Activated gamma-delta T cell treated with anti-CD3 and anti-CD28 coated beads, Interleukin-2, amount 50 U/mL, for 16 hours (primary cell): ENCODE measurements at places on chromosomes 12 and 14.

GRCh38 chr14:28482251-28483040 lies 284.1 kb upstream of the FOXG1 start:
- no peak for DNase-seq

DNA sequence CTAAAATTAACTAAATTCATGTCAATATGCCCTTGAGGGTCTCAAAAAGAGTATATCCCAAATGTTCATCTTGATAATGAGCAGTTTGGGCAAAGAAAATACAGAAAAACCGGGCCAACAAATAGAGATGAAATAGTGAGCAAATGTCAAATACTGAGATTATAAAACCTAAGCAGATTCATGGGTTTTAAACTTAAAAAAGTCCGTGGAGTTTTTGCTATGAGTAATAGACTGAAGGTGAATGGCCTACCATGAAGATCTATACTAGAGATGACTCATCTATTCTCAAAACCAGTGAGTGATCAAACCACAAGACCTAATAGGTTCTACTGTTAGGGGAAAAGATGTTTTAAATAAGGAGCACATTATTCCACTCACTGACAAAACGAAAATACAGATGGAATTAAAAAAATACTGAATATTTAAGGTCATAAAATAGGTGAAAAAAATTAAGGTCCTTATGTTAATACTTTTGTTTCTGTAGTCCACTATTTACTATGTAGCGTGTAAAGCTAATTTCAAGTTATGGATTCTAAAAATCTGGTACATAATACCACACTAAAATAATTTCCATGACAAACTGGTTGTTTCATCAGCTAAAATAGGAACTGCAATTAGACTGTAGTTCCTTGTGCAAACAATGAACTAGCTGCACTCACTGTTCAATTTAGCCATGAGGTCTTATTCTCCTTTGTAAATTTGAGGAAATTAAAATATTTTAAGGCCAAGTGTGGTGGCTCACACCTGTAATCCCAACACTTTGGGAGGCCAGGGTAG lies 5.0 kb downstream of the HNRNPC start:
- DNase-seq: no peak

DNA sequence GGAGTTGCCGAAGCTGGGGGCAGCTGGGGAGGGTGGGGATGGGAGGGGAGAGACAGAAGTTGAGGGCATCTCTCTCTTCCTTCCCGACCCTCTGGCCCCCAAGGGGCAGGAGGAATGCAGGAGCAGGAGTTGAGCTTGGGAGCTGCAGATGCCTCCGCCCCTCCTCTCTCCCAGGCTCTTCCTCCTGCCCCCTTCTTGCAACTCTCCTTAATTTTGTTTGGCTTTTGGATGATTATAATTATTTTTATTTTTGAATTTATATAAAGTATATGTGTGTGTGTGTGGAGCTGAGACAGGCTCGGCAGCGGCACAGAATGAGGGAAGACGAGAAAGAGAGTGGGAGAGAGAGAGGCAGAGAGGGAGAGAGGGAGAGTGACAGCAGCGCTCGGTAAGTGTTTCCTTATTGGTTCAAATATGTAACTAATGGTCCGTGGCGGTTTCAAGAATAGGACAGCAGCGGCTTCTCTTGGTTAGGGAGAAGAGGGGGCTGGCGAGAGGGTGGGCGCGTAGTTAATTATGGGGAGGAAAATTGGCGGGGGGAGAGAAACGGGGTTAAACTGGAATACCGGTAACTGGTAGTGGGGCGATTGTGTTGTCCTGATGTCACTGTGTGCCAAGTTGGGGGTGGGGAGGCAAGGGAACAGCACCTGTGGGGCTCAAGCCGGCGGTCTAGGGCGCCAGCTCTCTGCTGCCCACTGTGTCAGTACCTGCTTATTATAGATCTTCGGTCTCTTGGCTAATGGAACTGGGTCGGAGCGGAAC lies 8.4 kb downstream of the HOXC8 start:
- DNase-seq: no peak

DNA sequence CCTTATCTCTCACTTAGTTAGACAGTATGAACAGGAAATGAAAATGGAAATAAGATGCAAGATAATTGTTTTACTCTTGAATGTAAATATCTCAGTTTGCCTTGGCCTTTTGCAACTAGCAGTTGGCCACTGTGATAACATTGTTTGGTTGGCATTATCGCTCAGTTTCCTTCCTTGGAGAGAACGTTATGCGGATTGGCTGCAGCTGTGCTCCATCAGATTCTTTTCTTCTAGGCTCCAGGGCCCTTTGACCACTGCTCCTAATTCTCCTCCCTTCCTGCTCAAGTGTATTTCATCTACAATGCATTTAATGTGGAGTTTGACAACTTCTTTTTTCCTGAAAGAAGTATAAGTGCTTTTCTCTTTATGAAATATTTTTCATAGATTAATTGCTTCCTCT lies 284.2 kb downstream of the ADAMTS20 start:
- no peak for DNase-seq

DNA sequence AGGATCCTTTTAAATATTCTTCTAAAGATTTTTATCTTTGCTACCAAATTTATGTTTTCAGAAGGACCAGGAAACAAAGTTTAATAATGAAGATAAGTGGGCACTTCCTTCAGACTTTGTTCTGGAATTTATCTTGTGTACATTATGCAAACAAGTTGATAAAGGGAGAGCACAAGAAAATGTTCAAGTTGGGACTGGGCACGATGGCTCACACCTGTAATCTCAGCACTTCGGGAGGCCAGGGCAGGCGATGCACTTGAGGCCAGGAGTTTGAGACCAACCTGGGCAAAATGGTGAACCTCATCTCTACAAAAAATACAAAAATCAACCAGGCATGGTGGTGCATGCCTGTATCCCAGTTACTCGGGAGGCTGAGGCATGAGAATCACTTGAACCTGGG lies 4.6 kb downstream of the PLBD1 start:
- DNase-seq: no peak

- DNase-seq: no peak
Observed at GRCh38 chr12:116937640-116938039, 26.9 kb downstream of the FBXW8 start.

- DNase-seq: no peak
Observed at GRCh38 chr14:68527329-68527851, 265.5 kb downstream of the ZFP36L1 start.

GRCh38 chr14:29925101-29925722 lies 2.4 kb downstream of the PRKD1 start:
- no peak for DNase-seq

- DNase-seq: no peak
Observed at GRCh38 chr12:116400636-116401372, 123.3 kb upstream of the MED13L start.

DNA sequence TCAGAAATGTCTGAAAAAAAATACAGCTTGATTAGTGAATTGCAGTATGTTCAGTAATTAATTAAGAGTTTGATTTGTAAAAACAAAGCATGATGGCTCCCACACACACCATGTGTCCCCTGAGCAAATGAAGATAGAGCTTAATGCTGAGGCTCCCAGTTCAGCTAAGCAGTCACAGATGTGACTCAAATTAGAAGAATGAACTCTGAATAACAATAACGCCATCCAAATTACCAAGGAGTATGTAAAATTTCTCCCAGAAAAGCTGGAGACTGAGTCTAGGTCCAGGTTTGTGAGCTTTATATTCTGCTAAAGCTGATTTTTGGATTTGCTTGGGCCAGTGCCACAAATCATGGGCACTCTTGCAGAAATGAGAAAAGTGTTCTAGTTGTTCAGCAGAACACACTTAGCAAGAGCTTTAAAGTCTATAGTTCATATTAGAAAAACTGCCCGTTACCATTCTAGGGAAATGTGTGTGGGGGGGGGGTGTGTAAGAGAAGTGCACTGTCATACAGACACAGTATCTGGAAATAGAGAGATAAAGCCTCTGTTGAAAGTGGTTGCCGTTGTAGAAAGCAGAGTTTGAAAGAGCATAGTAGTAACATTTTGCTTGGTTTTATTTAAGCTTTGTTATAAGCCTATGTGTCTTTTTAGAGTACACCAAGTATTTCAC lies 253.1 kb downstream of the BCAT1 start:
- DNase-seq: no peak

DNA sequence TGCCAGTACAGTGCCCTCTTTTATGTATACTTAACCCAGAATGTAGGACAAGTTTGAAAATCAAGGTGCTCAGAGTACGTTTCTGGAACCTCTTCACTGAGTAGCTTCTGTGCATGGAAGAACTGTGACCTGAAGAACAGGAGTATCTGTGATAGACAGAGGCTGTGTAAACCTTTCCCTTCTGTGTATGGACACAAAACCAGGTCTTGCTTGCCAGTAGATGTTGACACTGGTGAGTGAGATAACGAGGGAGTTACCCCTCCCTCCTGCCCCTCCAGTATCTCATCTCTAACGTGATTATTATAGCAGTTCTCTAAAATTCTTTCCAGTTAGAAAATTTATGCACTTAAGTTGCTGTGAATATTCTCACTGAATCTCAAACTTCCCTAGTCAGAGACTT lies 170.8 kb downstream of the RPL10L start:
- no peak for DNase-seq

DNA sequence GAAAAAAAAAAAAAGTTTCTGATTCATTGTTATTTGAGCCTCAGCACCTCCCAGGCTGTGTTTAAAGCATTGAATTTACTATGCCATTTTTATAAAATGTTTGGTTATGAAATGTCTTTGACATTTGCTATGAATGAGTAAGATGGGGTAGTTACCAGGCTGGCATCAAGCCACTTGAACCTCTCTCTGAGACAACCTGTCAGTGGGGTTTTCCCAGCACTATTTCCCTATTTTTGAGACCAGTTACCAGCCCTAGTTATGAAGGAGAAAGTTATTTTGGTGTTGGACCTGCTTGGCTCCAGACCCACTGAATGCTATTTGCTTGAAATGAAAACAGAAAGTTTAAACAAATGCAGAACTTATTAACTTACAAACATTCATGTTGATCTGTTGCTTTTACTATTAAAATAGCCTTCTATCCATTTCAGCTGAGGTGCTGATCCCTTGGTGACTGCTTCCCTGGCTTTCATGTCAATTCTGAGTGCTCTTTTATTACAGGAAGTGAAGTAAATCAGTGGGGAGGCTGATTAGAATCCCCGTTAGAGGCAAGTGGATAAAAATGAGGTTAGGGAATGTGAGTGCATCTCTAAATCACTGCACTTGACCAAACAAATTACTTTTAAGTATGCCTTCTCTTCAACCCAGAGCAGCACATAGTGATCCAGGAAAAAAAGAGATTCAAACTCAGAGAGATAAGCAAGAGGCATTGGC lies 37.8 kb downstream of the LLPH start:
- DNase-seq: no peak

DNA sequence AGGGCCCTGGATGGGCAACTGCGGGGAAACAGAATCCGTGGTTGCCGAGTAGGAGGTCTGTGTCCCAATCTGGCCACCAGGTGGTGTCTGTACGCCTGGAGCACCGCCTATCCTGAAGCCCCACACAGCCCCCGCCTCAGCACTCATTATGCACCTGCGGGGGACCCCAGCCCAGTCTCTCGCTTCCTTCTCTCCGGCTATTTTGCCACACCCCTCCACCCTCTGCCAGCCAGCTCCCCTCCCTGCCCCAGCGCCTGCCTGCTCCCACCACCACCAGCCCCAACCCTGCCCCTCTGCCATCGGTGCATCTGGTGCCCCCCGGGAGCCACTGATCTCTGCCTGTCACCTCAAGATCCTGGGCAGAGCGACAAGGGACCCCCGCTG lies 2.2 kb upstream of the NXPH4 start:
- peak; percentile 55 for DNase-seq

- no peak for DNase-seq
Observed at GRCh38 chr14:104598910-104599273, 5.7 kb downstream of the TMEM179 start.

GRCh38 chr12:78725951-78726580 lies 138.5 kb upstream of the SYT1 start:
- DNase-seq: no peak

DNA sequence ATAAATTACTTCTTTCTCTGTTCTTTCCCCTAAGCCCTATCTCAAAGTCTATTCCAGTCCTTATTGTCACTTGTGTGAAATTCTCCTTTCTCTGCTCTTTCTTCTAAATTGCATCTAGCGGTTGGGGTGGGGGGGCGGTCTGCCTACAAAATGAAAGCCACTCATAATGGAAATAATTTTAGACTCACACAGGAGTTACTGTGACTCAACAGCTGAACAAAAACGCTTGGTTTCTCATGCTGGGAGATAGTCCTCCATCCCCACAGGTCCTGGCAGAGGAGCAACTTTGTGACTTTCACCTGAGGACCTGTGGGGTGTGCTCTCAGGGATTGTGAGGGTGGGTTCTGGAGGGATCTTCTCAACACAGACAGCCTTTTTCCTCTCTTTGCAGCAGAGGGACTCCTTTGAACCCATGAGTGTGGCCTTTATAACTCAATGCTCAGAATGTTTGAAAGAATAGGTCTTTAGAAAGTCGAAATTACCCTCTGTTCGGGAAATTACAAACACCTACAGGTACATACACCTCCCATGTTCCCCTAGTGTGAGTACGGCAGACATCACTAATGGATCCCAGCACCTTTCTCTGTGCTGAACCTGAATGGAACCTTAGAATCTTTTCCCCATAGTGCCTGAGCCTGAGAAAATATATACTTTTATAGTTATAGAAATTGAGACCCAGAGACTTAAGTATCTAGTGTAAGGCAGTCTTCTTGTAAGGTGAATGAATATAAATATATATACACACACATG lies 109.7 kb downstream of the CHST11 start:
- DNase-seq: no peak

GRCh38 chr12:26867080-26867479 lies 34.1 kb upstream of the ITPR2 start:
- DNase-seq: no peak

DNA sequence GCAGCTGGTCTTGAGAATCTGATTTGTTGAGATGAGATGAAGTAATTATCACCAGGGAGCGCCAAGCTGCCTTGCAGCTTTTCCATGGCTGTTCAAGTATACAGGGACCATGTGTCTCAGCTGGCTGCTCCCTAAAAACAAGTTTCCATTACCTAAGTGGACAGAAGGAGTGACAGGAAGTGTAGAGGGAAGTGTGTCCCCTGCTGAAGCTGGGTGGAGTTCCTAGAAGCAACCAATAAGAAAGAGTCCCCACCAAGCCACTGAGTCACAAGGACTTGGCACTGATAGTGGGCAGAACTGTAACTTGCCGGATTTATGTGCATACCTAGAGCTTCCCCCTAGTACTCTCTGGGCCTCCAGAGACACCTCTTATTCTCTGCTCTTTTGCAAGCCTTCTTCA lies 1.5 kb upstream of the GPX2 start:
- DNase-seq: no peak

- no peak for DNase-seq
Observed at GRCh38 chr14:83208341-83208740, 1674.7 kb upstream of the SEL1L start.

GRCh38 chr12:117189725-117190209 lies 503 bp downstream of the FBXO21 start:
- no peak for DNase-seq

DNA sequence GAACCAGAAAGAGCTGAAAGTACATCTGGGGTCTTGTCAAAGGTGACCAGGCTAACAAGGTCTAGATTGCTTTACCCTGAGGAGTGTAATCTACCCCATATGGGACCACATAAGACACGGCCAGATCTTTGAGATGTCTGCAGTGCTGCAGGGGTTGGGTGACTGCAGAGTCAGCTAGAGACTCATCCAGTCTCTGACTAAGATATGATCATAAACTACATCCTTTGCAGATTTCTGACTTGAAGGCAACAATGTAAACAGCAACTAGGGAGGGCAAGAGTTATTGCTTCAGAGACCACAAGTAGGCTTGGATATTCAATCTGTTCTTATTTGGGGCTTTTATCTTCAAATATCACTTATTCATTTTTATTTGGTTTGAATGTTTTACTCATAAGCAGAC lies 1080.5 kb upstream of the FOXG1 start:
- DNase-seq: no peak

- DNase-seq: no peak
Observed at GRCh38 chr12:50032854-50033581, 7.7 kb upstream of the RACGAP1 start.

- no peak for DNase-seq
Observed at GRCh38 chr12:108629824-108630476, 3.7 kb downstream of the SELPLG start.
